Astrocyte of the spinal cord (primary cell): ENCODE measurements at places on chromosomes 2 and 18.

DNA sequence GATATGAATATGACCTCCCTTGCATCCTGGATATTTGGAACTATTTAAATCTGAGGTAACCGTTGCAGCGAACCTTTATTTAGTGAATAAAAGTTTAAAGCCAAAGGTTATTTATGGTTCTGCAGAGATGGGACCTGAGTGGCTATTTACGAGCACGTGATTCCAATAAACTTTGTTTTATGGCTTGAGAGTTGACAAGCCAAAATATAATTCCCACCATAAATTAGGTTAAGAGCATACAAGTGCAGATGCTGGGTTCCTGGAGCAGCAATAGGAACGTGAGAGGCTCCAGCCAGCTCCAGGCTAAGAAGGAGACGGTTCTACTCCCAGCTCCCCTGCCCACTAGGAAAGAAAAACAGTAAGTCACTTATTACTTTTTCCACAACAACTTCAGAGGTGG is 5.2 kb upstream of the HOXD4 start:
- DNase-seq: no peak

GRCh38 chr2:2014251-2014771 is 270.0 kb upstream of the PXDN start:
- DNase-seq: peak; percentile 87

DNA sequence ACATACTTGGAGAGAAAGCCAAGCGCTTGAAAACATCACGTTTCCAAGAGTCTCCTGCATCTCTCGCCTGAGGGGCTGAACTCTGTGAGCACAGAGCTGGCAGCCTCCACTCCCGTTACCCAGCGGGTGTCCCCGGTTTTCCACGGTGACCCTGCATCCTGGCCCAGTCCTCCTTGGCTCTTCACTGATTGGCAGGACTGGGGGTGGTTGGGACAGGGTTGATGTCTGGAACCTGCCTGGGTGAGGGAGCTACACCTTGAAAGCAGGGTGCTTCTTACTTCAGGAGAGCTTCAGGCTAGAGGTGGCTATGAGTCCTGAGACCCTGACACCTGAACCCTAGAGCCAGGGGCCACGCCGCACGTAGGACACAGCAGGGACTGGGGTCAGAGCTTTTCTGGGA is 234.1 kb downstream of the DYSF start:
- DNase-seq: no peak

GRCh38 chr2:216774180-216774579 is 78.8 kb upstream of the IGFBP5 start:
- no peak for DNase-seq

GRCh38 chr2:219737270-219737691 is 109.9 kb downstream of the SLC4A3 start:
- peak; percentile 23 for DNase-seq

- no peak for DNase-seq
Measured at GRCh38 chr2:190722061-190722759, 73.3 kb downstream of the NAB1 start.

GRCh38 chr2:122236152-122236874 is 480.9 kb downstream of the TSN start:
- DNase-seq: no peak

- no peak for DNase-seq
Measured at GRCh38 chr2:47048801-47049480, 106.2 kb downstream of the STPG4 start.

DNA sequence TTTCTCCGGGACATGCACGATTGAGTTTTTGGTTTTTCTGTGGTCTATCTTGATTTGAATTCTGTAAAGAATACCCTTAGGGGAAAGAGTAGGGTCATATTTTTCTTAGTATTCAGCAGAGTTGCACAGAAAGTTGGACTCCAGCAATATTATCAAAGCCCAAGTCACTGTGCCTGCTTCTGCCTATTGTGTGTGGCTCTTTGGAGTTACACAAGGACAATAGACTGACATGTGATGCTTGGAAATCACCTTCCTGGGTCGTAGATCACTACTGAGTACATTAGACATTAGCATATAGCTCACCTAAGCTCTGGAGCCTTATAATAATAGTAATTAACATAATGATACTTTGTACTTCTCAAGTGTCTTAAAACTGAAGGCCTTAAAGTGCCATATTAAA is 238.8 kb upstream of the FOSL2 start:
- no peak for DNase-seq

GRCh38 chr2:84939426-84940087 is 31.4 kb upstream of the KCMF1 start:
- no peak for DNase-seq

DNA sequence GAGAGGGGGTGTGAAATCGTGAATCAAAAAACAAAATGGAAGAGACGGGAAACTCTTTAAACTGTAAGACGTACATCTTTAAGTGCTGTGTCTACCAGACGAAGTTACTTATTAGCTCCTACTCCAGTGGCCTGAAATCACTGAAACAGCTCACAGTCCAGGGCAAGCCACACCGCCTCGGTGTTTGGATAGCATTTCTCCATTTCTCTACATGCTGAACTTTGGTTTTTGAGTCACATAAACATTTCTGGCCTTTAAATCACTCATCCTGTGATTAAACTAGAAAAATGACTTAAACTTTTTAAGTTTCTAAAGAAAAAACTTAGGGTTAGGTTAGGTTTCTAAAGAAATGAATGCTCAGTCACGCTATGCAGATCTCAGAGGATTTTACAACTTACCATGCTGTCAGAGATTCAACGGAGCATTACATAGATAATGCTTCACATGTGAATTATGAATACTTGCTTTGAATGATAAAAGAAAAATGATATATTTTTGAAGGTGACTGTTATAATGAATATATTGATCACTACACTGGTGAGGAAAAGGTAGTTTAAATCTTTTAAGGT is 138.4 kb downstream of the MBP start:
- DNase-seq: no peak

- no peak for DNase-seq
Measured at GRCh38 chr2:137091704-137092103, 326.4 kb downstream of the THSD7B start.

GRCh38 chr2:191001032-191001431 is 12.9 kb downstream of the STAT1 start:
- no peak for DNase-seq

DNA sequence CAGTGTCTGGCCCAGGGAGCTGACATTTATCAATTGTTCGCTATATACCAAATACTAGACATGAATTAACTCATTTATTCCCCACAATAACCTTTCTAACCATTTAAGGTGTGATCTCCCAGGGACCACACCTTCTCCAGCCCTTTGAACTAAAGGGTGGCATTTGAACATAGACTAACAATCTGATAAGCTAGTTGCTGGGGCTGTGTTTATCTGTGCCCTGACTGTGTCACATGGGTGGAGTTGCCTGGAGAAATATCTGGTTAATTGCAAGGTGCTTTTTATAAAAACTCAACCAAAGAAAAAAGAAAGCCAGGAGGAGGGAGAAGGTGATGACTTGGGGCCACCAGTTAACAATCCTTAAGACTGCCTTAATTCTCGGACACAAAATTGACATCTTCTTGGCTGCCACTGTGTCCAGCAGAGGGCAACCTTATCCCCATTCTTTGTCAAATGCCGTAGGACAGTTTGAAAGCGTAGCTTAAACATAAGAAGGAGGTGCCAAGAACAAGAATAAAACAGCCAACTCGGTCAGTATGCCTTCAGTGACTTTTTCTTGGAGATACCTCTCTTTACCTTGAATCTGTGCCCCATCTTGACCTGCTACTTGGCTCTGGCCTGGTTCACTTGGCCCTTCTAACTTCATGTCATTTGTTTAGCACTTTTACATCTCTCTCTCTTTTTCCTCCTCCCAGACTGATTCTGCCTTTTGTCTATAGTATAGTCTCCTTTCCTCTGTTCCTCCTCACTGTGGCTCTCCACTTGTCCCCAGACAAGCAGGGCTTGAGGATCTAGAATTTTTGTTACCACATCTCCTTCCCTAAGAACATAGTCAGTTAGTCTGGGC is 183.4 kb downstream of the MYO3B start:
- peak; percentile 53 for DNase-seq

GRCh38 chr2:170236680-170237047 is 58.7 kb downstream of the MYO3B start:
- no peak for DNase-seq

DNA sequence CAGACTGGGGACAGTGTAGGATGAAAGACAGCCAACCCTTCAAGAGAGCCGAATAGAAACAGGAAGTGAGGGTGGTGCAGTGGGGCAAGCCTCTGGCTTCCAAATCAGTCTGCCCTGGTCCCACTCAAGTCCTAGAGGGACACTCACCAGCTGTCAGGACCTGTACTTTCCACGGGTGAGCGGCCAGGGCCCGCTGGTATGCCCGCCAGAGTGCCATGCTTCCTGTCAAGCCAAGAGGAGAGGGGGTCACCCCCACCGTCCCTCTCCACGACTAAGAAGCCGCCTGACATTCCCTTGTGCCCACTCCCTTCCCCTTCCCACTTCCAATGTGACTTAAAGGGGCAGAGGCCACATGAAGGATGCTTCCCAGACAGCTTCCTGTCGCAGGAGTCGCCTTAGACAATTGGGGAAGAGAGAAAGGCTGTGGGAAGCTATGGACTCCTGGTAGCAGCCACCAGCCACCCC is 564 bp downstream of the MPV17 start:
- DNase-seq: no peak

- DNase-seq: no peak
Measured at GRCh38 chr2:60118061-60118460, 435.4 kb downstream of the BCL11A start.

DNA sequence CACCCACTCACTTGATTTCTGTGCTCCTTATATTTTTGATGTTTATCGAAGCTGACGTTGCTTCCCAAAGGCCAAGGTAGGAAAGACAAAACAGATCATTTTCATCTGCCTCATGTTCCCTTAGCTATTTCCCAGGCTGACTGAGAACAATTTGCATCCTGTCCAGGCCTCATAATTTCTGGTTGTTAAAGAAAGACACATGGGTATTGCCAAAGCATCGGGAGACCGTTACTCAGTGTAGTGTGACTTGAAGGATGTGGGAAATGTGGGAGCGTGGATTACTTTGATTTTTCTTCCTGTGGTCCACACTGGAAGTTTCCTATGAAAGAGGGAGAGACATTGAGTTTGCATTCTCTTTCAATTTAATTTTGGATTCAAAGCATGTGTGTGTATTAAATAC is 204.6 kb downstream of the TRIB2 start:
- DNase-seq: no peak

GRCh38 chr2:69177785-69178636 is 165.0 kb downstream of the ANTXR1 start:
- DNase-seq: peak; percentile 80

GRCh38 chr2:88585969-88586368 is 41.3 kb downstream of the EIF2AK3 start:
- DNase-seq: no peak
